NCI-H2107 (cell line): ENCODE measurements at places on chromosomes 4 and X.

GRCh38 chr4:90145319-90145718, 18.1 kb downstream of the CCSER1 start:
- DNase-seq = no peak

- no peak for DNase-seq
These were observed 372.8 kb downstream of the IL1RAPL1 start for GRCh38 chrX:28960063-28960462.

GRCh38 chr4:186719925-186720694, 3.5 kb downstream of the FAT1 start:
- DNase-seq = no peak

DNA sequence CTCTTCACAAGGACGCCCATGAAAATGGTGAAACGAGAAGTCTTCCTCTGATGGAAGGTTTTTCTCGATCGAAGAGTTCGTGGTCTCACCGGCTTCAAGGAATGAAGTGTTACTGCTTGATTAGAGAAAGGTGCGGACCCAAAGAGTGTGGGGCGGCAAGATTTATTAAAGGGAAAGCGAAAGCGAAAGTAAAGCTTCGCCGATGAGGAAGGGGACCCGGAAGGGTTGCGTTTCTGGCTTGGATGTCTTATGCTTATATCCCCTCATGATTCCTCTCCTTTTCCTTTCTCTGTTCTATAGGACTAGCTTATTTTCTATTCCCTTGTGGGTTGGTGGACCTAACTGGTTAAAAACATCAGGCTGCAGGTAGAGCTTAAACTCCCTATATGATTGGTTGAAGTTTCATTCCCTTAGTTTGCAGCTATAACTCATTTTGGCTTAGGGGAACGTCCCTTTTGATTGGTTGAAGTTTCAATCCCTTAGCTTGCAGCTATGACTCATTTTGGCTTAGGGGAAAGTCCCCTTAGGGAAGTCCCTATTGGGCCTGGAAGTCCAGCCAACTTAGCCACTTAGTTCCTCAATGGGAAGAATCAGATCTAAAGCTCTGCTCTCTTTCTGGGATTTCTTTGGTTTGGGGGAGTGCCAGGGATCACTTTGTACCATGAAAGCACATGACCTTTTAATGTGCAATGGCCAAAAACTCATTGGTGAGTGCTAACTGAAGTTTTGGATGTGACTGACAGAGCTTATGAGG, 1025.0 kb upstream of the PCDH10 start:
- DNase-seq = no peak

DNA sequence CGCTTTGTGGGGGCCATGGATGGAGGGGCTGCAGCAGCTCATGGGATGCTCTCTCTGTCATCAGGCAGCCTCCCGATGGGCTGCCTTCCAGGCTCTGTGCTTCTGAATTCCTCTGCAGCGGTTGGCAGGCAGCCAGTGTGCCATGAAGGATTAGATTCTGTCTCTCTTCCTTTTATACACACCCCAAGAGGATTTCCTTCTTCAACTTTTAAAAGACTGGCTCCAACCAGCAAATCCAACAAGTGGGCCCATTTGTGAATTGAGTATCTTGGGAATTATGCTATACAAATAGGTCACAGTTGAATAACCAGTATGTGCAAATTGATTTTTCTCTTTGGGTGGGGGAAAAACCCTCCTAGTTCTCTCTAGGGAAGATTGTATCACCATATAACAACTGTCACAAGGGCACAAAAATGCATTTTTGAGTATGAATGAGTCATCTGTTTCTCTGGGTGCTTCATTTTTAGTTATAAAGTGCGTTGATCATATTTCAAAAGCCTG, 96.8 kb upstream of the FAT1 start:
- no peak for DNase-seq

DNA sequence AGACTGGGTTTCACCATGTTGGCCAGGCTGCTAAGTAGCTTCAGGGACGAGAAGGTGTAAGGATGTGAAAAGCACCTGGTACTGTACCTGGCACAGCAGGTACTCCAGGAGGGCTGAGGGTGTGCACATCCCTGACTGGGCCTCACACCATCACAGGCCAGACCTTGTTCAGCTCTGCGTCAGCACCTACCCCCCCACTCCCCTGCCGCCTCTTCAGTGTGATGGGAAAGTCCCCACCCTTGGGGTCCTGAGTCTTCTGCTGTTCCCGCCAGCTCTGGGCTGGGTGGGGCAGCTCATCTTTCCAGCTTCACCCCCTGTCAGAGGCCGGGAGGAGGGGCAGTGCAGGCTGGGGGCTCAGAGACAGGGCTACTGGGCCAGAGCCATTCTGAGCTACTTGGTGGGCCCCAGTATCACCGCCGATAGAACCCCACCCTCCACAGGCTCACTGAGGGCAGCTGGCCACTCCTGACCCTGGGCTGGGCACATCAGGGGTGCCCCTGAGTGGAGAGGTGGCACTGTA, 6.7 kb upstream of the SH3BP2 start:
- no peak for DNase-seq
